ENCODE measurements at places on chromosomes 12 and 14.
A peak's percentile ranks its signal among the peaks of the same experiment; 100 is the strongest.

DNA sequence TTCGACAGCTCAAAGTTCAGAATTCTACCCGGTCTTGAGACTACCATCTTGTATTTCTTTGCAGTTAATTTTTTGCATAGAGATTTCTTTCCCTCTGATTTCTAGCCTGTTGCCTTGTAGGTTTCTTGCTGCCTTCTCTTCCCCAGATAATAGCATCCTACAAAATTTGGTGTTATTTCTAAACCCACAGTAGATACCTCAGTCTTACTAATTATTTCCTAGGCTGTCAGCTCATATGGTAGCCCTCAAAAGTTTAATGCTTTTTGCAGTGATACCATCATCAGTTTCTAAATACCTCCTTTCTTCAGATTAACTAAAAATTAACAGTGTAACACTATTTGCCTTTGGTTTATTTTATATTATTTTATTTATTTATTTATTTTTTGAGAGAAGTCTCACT, 61.9 kb upstream of the TMPO start:
- DNase-seq = no peak

DNA sequence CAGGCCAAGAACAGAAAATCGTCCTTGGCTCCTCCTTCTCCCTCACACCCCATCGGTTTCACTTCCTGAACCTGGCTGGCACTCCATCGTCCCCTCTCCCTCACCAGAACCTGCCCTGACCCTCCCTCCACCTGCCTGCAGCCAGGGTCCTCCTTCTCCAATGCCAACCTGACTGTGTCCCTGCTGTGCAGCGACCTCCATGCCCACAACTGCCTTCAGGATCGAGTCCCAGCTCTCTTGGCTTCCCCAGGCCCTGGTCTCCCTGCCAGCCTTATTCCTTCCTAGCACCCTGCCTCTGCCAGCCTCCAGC, 19.8 kb downstream of the HVCN1 start:
- DNase-seq = no peak

DNA sequence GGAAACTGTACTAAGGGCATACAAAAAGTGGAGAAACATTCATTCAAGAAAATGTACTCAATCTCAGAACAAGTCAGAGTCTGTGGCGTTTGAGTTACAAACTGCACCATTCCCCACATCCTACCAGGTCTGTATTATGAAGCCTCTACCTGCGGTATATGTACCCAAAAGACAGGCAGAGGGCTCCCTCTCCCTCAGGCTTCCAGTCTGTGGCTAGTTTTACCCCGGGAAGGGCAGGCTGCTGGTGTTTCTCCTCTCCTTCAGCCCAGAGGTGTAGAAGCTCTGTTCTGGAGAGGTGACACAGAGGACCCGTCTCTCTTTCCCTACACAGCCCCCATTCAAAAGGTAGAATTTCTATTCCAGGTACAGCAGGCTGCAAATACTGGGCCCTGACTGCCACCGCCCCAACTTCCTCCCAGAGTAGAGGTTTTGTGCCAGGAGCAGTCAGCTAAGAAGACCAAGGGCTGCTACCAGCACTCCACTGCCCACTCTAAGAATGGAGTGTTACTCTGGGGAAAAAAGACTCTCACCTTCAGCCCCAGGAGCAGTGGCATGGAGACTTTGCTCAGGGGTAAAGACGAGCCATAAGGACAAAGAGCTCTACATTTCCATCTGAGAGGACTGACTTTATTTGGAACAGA, 39.4 kb downstream of the PARP11 start:
- DNase-seq = no peak

DNA sequence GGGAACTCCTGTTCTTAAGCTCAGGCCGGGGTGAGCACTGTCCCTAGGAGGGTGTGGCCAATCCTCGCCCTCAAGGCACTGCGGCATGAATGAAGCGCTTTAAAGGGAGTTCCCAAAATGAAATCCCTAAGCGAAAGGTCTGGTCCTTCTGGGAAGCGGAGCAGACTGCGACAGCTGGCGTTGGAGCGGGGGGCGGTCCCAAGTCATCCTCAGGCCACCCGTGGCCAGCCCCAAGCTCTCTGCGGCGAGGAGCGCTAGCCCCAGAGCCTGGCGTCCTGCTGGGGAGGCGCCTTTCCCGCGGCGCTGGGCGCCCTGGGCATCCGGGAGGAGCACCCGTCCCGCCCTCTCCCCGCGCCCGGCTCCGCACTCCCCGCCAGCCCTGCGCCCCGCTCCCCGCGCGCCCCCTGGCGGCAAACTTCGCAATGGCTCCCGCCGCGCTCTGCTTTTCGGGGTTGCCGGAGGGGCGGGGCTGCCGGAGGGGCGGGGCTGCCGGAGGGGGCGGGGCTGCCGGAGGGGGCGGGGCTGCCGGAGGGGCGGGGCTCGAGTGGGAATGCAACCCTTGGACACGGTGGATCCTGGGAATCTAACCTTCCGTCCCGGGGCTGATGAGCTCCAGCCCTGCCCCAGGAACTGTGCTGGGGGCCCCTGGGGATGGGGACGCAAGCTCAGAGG, 25.4 kb downstream of the ZBTB42 start:
- peak; percentile 90 for DNase-seq

DNA sequence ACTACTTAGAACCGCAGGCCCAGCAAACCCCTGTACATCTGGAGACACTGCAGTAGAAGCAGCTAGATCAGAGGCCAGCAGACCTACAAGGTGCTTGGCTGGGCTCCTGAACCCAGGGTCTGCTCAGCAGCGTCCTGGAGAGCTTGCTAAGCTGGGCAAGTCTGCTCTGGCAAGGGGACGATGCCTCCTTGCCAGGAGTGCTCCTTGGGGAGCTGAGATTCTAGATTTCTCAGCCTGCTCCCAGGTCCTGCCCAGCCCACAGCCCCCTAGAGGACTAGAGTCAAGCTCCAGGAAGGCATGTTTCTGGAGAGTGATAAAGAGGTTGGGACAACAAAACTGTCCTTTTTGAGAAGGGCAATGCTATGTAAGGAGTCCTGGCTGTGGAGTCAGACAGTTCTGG, 60.3 kb downstream of the HSPB8 start:
- no peak for DNase-seq

GRCh38 chr14:48771717-48772116, 814.5 kb downstream of the RPS29 start:
- no peak for DNase-seq

DNA sequence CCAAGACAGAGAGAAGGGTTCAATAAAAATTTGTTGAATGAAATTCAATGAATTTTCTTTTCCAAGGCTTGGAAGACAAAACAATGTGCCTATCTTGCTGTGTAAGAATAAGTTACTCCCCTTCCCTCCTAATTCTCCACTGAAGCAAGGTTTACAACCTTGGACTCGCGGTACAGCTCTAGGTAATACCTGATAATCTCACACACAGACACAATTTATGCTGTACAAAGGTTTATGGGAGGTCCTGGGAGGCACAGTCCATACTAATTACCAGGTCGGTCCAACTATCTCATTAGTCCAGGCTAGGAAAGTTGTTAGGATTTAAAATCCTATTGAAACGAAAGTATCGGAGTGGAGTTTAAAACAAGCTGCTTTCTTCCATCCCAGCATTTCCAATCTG, 42.6 kb downstream of the NELL2 start:
- no peak for DNase-seq

- no peak for DNase-seq
Measured at GRCh38 chr12:108400056-108400455, 60.9 kb upstream of the CMKLR1 start.

DNA sequence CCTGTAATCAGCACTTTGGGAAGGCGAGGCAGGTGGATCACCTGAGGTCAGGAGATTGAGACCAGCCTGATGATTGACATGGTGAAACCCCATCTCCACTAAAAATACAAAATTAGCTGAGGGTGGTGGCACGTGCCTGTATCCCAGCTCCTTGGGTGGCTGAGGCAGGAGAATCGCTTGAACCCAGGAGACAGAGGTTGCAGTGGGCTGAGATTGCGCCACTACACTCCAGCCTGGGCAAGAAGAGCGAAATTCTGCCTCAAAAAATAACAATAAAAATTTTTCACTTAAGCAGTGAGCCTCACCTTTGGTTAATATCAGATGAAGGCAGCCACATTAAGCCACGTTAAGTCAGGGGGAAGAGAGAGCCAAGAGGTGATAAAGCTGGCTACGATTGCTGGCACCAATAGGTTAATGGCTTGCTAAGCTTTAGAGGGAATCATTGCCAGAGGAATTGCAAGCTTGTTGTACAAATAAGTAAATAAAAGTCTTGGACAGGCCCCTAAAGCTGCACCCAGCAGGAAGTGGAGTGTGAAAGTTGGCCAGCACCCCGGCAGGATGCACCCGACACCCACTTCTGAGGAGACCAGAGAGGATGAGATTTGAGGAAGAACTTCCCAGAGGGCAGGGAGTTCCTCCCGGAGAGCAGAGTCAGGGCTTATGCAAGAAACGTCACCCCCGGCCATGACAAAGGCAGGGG, 41.3 kb upstream of the TESC start:
- no peak for DNase-seq

GRCh38 chr14:59313658-59314608, 125.5 kb downstream of the DAAM1 start:
- no peak for DNase-seq

- DNase-seq = no peak
Measured at GRCh38 chr14:56181681-56182085, 63.5 kb downstream of the PELI2 start.

DNA sequence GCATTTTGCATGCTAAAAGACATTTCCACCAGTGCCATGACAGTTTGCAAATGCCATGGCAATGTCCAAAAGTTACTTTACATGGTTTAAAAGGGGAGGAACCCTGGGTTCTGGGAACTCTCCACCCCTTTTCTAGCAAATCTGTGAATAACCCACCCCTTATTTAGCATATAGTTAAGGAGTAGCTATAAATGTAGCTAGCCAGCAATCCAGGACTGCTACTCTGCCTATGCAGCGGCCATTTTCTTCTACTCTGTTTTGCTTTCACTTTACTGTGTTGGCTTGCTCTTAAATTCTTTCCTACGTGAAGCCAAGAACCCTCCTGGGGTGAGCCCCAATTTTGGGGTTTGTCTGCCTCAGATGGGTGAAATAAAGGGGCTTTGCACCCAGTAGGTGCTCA, 141.0 kb downstream of the PTPN11 start:
- DNase-seq = no peak

- DNase-seq = no peak
Measured at GRCh38 chr14:45210159-45210558, 42.8 kb downstream of the MIS18BP1 start.

DNA sequence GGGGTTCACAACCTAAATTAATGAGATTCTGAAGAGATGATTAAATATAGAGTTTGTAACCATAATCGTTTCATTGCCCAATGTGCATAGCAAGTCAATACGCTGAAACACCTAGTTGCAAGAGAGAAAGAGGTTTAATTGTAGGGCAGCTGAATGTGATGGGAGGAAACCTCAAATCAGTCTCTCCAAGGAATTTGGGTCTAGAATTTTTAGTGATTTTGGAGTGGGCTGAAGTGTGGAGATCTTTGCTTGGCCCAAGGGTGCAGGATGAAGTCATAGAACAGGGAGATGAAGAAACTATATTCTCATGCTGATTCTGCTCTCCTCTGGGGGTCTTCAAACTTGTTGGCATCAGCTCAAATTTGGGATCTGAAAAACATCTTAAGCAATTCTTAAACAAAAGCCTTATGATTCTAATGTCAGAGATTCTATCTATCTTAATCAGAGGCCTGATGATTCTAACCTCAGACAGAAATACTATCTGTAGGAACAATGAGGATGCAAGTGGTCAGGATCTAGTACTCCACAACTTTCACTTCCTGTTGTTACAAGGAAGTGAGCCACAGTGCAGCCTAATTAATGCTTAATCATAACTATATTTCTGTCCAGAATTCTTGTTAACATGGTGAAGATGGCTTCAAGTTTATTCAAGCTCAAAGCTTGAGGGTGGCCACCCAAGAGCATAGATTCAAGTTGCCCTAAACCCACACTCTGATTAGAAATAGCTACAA, 80.2 kb upstream of the FUT8 start:
- DNase-seq = no peak

DNA sequence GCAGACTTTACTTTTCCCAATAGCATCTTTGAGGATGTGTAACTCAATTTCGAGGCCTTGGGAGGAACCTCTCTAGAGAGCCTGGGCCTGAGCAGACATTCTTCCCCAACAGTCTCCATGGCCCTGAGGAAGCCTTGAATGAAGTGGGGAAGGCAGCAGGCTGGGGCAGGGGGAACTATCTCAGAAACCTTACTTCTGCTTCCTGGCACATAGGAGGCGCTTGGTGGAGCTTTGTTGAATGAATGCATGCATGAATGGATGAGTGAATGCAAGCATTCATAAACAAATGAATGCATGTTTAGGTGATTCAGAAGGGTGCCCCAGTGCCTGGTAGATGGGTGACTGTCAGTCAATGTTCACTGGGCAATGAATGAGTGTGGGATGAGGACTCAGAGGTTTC, 58.3 kb downstream of the GALNT16 start:
- DNase-seq = no peak

DNA sequence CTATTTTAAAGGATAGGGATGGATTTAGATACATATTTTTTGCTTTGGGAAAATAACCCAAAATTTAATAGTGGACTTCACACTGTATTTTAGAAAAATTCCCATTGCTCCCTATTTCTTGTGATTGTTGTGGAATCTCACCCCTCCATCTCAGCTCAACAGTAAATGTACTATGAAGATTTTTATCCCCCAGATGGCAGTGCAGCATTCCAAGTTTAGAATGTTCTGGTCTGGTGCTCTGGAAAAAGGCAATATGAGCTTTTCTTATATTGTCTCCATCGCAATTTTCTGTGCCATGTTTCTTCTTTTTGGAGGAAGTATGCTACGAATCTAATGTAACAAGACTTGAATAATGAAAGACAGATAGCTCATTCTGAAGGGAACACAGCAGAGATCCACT, 471.7 kb upstream of the SYT1 start:
- DNase-seq = no peak

GRCh38 chr14:89503431-89503996, 86.5 kb upstream of the FOXN3 start:
- DNase-seq = no peak

DNA sequence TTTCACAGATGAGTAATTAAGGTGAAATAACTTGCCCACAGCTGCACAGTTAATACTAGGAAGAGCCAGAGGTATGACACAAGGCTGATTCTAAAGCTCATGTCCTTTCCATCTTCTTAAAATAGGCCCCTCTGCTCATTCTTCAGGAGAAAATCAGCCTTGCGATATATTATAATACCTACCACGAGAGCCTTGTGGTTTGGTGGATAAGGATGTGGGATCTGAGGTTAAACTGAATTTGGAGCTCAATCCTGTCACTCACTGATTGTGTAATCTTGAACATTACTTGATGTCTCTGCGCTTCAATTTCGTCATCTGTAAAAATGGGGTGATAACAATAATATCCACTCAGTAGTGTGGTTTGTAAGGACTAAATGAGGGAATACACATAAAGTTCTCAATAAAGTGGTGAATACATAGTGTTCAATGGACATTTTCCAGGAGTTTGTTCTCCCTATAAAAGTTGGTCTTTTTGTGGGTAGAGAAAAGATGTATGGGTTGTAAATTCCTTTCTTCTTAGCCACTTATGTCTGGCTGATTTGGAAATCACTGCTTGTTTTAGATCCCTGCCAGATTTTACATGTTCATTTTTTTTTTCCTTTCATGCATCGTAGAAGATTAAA, 25.1 kb upstream of the ATP2B1 start:
- no peak for DNase-seq

- no peak for DNase-seq
Measured at GRCh38 chr12:54522243-54522642, 24.7 kb downstream of the NCKAP1L start.

- DNase-seq = no peak
Measured at GRCh38 chr12:28936221-28936620, 212.9 kb upstream of the FAR2 start.

- no peak for DNase-seq
Measured at GRCh38 chr12:120421701-120422100, 16.2 kb upstream of the COX6A1 start.

- no peak for DNase-seq
Measured at GRCh38 chr14:51597261-51598001, 54.3 kb upstream of the FRMD6 start.

Measured in stimulated activated CD4-positive, alpha-beta T cell treated with anti-CD3 and anti-CD28 coated beads, Interleukin-15, amount 100 ng/mL, for 48 hours (primary cell).